ACHN (cell line): ENCODE measurements at places on chromosomes 7 and 10.
A peak's percentile ranks its signal among the peaks of the same experiment; 100 is the strongest.

GRCh38 chr7:100141555-100141949 is 7.2 kb upstream of the LAMTOR4 start:
- DNase-seq: no peak

- DNase-seq: no peak
These were observed 317.7 kb downstream of the GLRX3 start for GRCh38 chr10:130453721-130454542.

DNA sequence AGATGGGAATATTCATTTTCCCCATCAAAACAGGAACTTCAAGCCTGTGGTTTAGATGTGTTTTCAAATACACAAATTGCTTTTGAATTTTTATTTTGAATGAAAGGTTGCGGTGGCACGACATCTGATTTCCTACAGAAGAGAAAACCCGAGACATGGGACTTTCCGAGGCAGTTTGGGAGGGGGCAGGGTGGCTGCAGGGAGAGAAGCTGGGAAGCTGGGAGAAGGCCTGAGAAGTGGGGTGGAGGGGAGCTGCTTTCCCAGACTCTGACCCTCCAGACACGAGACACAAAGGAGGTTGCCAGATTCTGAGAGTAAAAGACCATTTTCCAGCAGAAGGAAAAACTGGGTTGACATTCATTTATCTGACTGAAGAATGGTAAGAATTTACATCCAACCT is 19.6 kb downstream of the TMEM176A start:
- DNase-seq: no peak

DNA sequence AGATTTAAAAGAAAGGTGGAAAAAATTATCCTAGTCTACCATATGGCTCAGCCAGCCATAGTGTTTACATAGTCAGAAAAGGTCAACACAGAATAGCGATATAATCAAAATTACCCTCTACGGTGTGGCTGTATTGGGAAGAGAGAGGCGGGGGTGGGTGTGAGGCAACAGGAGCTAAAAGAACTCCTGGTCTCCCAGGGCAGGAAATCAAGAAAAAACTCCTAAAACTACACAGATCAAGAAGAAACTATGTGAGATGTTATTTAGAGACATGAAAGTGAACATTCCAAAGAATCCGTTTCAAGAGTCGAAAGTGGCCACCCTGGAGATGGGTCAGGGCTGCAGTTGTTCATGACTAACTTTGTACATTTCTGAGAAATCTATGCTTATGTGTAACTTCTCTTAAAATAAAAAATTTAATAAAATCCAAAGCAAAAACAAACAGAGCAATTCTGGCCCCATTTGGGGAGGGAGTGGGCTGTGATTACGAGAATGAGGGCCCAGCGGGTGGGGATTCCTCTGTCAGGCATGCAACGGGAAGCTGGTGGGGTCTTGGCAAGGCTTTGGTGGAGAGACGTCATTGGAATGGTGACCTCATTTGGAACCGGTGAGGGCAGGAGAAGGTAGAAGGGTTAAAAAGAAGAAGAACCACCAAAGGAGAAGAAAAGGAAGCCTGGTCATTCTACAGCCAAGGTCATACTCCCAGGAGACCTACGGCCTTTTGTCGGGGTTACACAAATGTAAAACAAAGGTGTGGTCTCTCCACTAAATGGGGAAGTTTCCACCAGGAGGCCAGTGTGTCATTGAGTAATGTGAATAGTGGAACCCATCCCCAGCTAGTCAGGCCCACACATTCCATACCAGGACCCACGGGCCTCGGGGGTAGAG is 71.2 kb upstream of the DUSP5 start:
- DNase-seq: peak; percentile 42

- DNase-seq: no peak
These were observed 8.5 kb upstream of the RSBN1L start for GRCh38 chr7:77687747-77688144.

DNA sequence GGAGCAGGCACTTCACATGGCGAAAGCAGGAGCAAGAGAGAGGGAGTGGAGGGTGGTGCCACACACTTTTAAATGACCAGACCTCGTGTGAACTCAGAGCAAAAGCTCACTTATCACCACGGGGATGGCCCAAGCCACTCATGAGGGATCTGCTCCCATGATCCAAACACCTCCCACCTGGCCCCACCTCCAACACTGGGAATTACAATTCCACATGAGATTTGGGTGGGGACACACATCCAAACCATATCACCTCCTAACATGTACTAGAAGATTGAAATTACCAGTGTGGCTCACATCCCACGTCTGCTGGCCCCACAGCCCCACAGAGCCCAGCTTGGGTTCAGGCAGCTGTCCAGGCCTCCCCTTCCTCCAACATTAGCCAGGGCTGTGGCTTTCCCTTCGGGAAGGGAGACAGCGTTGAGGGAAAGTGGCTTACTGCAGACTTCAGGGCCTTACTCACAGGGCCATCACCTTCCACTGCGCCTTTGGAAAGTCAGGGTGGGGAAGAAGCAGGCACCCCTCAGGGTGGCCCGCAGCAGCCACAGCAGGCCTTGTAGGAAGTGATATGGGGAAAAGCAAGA is 7.7 kb downstream of the DEPP1 start:
- no peak for DNase-seq

DNA sequence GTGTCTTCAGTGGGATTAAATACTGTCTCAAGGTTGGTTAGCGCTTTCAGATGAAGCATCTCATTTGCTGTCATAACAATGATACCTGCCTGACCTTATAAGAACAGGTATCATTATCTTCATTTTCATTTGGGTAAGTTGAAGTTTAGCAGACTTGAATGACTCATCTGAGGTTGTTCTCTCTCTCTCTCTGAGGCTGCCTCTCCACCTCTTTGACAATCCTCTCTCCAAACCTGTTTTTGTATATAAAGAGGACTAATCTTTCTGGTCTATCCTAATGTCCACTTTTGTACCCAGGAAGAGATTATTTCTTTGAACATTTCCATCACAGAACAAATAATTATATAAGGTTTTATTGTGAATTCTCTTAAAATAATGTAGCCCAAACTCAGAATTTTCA is 291.4 kb downstream of the KLF6 start:
- DNase-seq: no peak

DNA sequence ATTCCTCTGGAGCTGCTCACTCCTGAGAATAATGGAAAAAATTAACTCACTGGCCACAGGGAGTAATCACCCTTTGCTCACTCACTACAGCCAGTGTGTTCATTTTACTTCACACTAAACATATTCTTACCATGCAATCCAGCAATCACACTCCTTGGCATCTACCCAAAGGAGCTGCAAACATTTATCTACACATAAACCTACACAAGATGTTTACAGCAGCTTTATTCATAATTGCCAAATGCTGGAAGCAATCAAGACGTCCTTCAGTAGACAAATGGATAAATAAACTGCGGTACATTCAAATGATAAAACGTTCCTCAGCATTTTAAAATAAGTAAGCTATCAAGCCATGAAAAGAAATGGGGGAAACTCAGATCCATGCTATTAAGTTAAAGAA is 34.2 kb upstream of the POM121L12 start:
- DNase-seq: no peak

- DNase-seq: peak; percentile 100
These were observed at the start of gene BAZ1B for GRCh38 chr7:73522105-73522872. Gene BAZ1B (minus strand): TSS chr7:73522293. CDS start chr7:73521933, 360 bp downstream.

- no peak for DNase-seq
These were observed 68.8 kb upstream of the INHBA start for GRCh38 chr7:41771717-41772116.

DNA sequence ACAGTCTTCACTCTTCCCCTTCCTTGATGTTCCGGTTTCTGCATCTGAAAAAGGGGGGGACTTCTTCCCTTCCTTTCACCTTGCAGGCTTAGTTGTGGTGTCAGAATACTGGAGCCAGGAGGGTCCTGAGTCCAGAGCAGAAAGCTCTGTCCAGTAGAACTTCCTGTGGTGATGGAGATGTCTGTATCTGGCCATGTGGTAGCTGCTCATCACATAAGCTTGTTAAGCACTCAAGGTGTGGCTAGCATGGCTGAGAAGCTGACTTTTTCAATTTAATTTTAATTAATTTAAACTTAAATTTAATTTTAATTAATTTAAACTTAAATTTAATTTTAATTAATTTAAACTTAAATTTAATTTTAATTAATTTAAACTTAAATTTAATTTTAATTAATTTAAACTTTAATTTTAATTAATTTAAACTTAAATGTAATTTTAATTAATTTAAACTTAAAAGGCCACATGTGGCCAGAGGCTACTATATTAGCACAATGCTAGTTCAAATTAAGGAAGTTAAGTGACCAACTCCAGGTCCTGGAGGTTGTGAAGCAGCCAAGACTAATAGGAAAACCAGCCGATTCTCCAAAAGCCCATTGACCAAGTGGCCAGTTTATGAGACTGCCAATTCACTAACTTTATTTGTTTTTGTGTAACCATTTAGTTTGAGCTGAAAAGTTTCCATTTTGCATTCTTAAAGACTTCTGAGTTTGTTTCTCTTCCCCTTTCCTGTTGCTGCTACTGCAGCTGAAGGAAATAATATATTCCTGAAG is 16.3 kb downstream of the MSRB2 start:
- no peak for DNase-seq

GRCh38 chr7:123738356-123738755 is 10.4 kb downstream of the WASL start:
- no peak for DNase-seq

DNA sequence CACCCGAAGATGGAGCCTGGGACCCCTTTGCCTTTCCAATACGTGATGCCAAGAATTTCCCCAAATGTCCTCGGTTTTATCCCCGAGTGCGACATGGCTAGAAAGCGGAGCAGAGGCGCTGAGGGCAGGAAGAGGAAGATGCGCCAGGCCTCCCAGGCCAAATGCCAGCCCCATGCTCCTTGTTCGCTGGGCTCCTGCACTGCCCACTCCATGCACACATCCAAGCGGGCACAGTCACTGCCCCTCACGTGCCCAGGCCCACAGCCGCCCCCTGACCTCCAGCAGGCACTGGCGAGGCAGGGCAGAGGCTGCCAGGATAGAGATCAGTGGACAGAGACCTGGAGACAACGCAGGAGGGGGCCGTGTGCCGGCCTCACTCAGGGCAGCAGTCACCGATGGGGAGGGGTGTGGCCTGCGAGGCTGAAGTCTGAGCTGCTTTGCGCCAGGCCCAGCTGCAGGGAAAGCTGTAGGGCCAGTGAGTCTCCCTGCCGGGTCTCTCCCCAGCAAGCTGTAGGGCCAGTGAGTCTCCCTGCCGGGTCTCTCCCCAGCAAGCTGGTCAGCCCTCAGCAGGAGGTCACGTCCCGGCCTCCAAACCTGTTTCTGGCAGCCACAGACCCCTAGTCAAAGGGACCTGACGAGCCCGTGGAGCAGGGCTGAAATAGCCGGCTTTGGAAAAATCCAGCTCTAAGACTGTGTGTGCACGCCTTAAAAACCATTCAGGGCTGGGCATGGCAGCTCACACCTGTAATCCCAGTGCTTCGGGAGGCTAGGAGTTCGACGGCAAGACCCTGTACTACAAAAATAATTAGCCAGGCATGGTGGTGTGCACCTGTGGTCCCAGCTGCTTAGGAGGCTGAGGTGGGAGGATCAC is 100.6 kb upstream of the DIP2C start:
- DNase-seq: no peak

- DNase-seq: no peak
These were observed 296.7 kb upstream of the KLF6 start for GRCh38 chr10:4081685-4082111.
